HL-60 (cell line): ENCODE measurements at places on chromosomes 6 and 20.

DNA sequence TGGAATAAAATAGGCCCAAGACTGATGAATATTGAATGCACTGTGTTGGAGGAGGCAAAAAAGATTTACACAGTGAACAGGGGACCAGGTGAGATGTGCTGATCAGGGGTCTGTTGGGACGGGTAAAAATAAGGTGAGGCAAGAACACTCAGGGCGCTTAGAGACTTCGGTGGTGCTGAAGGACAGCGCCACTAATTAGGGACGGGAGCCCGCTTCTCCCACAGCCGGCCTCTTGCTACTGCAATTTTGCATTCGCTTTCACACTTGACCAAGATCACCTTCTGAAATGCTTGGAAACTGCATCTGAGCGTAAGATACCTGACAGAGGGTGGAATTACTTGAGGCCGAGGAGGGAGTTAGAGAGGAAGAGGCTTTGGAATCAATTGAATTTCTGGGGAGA lies 7.3 kb downstream of the TFAP2D start:
- no peak for DNase-seq

- no peak for DNase-seq
Measured at GRCh38 chr6:149988550-149989346, 25.0 kb downstream of the ULBP1 start.

- DNase-seq: no peak
Measured at GRCh38 chr20:62134735-62135231, 8.4 kb downstream of the PSMA7 start.

DNA sequence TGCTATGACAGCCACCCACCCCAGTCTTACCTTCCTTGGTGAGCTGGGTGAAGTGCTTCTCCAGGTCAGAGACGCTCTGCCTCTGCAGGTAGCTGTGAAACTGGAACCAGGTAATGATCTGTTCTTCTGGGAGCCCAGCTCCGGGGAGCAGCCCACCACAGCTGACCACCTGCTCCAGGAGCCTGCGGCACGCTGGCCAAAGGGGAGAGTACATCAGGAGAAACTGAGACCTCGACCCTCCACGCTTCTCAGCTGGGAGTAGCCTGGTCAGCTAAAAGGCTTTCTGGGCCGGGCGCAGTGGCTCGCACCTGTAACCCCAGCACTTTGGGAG lies 82.8 kb downstream of the PTPN1 start:
- DNase-seq: no peak

DNA sequence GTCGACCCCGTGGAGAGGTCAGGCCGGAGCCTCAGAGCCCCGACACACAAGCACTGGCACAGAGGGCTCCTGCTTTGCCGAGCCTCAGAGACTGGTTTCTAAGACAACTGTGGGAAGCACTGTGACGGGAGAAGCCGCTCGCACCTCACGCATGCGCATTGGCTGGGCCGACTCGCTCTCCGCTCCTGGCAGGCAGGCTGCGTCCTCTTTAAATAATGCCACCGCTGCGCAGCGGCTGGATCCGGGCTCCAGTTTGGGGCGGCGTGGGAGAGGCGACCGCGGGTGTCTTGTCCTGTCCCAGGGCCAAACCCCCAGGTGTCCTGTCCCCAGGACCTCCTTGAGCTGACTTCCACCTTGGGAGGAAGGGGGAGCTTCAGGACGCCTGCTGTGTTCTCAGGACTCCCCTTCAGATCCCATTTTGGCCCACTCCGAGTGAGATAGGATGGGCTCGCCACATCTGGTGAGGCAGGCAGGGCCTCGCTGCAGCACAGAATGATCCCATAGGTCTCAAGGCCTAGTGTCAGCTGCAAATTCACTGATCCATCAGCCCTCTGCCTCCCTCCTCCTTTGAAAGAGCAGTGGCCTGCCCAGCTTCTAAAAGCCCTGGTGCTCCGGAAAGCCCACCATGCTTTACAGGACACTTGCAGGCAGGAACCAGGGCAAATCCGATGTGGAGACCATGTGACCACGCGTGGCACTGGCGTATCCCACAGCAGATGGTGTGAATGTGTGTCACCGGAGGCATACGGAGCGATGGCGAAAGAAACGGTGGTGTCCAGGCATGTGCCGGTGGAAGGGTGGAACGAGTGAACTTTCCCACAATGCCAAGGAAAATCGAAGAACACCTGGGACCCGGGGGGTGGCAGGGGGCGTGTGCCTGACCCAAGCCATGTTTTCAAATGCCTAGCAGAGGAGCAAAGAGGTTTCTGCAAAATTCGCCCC lies 169.3 kb upstream of the ZNF337 start:
- peak; percentile 46 for DNase-seq

DNA sequence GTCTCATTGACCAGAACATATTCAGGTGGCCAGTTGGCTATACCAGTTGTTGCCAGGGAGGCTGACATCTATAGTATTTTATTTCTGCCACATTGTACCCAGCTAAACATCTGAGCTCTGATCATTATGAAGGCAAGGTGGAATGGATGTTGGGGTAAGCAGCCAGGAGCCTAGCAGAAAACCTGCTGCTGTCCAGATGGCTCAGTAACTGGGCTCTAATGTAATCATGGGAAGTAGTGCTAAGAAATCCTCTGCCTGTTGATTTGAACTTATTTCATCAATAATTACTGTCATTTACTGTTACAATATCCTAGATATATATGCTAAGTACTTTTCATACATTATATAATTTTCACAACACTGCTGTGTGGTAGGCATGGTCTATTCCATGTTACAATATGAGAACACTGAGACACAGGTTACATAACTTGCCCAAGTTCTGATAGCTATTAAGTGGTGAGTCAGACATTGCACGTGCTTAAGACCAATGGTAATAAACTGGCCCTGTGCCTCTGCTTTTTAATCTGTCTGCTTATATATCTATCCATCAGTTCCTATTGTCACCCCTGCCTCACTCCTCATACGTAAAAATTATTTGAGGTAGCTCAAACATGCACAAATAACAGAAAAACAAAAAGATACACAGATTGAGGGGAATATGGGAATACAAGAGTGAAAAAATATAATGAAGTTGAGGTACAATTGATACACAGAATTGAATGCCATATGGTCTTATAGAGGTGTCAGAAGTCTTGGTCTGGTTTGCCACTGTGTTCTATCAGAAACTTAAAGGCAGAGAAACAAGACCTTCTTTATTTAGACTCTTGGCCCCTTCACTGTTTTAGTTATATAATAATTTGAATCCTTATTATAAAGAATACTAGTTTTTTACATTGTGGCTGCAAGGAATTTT lies 25.2 kb downstream of the TBPL1 start:
- DNase-seq: no peak

DNA sequence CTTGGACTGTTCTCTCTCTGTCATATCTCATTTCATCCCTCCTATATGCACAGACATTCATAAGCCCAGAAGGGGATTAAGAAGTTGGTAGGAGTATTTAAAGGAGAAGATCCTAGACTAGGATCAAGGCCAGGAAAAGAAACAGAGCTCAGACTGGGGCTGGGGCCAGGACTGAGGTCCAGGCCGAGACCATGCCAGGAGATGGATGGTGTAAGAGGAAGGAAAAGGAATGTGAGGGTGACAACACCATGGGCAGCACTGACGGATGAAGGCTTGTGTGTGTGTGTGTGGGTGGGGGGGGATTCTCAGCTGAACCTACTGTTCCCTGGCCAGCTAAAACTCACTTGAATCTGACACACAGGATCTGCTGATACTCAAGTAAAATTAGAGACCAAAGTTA lies 182.1 kb downstream of the KIF6 start:
- DNase-seq: no peak

DNA sequence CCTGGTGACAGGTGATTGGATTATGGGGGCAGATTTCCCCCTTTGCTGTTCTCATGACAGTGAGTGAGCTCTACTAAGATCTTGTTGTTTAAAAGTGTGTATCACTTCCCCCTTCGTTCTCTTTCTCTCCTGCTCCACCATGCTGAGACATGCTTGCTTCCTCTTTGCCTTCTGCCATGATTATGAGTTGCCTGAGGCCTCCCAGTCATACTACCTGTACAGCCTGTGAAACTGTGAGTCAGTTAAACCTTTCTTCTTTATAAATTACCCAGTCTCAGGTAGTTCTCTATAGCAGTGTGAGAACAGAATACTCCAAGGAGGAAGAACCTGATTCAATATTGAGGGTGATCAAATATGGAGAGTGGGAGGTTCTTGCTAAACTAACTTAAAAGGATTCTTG lies 724.9 kb downstream of the DOK5 start:
- no peak for DNase-seq

GRCh38 chr6:118748311-118749062 lies 97.1 kb upstream of the CEP85L start:
- DNase-seq: no peak
